T-helper 1 cell (primary cell): ENCODE measurements at places on chromosomes 11 and 22.

- DNase-seq: no peak
Measured at GRCh38 chr22:39294571-39295468, 24.6 kb downstream of the RPL3 start.

GRCh38 chr11:119706887-119707286, 22.1 kb downstream of the NECTIN1 start:
- DNase-seq: no peak

DNA sequence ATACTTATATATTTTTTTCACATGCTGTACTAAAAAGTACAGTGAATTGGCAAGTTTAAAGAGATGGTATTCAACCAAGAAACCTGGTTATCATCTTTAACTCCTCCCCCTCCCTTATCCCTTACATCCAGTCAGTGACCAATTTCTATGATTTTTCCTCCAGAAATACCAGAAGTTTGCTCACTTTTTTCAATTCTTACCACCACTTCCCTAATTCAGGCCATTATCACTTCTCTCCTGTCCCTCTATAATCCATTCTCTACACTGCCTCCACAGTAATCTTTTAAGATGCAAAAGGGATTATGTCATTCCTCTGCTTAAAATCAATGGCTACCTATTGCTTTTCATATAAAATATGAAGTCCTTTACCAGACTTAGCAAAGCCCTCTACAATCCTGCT, 62.8 kb downstream of the CEP57 start:
- DNase-seq: no peak

- no peak for DNase-seq
Measured at GRCh38 chr11:121445071-121445768, 6.9 kb upstream of the SORL1 start.

DNA sequence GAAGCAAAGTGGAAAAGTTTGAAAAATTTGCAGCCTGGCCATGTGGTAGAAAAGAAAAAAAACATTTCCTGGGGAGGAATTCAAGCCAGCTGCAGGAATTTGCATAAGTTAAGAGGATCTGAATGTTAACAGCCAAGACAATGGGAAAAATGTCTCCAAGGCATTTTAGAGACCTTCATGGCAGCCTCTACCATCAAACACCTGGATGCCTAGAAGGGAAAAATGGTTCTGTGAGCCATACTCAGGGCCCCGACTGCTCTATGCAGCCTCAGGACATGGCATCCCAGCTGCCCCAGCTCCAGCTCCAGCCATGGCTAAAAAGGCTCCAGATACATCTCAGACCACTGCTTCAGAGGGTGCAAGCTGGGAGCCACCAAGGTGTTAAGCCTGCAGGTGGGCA, 149.1 kb upstream of the SOX6 start:
- DNase-seq: no peak

DNA sequence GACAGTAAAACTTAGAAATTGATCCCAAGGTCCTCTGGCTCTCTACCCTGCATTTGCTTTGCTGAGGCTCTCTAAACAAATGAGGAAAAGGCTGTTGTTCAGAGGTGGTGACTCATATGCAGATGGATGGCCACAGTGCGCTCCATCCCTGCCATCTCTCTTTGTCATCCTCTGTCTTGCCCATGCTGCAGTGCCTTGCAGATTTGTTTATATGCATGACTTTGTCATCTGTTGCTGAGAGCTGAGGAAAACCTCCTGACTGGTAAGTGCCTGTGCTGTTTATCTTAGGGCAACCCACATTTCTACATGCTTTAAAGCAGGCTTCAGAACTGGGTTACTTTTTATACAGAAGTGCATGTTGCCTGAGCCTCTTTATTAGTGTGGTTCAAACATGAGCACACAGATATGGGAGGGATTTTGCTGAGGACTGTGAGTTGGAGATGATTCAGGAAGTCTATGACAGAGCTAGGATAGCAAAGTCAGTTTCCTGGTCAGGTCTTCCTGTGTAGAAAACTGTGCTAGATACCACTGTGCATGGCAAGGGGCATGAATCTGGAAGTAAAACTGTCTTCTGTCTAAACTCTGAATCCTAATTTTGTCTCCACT, 57.4 kb downstream of the JAM3 start:
- no peak for DNase-seq

GRCh38 chr11:93017821-93018690, 48.6 kb downstream of the MTNR1B start:
- DNase-seq: no peak

DNA sequence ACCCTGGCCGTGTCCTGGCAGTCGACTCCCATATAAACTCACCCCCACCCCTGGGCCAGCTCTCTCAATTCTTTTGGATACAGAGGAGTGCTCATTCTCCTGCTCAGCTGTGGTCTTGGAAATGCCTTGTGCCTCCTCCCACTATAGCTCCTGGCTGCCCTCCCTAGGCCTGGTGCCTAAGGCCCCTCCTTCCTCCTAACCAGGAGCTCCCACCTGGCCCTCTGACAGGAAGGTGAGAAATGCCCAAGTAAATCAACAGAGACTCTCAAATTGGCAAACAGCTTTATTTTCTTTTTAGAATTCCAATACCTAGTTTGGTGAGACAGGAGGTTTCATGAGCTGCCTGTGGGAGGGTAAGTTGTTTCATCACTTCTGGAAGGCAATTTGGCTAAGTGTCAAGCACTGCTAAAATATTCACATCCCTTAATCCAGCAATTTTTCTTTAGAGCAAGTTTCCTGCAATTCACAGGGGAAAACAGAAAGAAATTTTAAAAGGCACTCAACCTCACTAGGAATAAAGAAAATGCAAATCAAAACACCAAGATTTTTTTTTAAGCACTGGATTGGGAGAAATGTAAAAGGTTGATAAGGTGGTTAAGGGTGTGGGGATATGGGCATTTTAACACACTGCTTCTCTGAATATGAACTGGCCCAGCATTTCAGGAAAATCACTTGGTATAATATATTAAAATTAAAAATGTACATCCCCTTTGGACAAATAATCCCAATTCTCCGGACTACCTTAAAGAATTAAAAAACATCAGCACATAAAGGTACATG, 209.7 kb upstream of the ARHGAP20 start:
- DNase-seq: no peak

DNA sequence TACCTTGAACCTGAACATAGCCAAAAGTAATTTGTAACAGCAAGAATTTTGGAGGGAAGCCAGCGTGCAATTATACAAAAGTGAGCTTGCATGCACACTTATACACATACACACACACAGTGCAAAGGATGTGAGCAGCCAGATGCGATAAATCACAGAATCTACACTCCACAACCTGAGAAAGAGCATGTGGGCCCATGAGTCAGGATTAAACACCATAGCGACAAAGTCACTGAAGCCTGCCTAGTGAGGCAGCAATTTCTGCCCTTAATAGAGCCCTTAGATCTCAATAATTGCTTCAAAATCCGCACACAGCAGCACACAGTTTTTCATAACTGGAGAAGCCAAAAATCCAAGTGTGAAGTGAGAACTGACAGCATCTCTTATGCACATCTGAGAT, 42.6 kb upstream of the TEAD1 start:
- DNase-seq: no peak

DNA sequence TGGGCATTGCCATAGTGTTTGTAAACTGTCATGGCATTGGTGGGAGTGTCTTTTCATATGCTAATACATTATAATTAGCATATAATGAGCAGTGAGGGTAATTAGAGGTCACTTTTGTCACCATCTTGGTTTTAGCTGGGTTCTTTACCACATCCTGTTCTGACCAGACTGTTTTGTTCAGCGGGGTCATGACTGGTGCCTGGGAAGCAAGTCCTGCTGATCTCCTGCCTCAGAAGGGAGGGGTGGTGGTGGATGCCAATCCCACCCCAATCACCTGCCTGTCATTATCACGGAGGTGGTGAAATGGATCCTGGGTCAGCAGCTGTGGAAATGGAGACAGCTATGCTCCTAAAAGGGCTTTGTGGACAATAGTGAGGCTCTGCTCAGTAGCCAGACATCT, 31.2 kb downstream of the IL18 start:
- DNase-seq: no peak

- no peak for DNase-seq
Measured at GRCh38 chr11:126660321-126660720, 304.8 kb downstream of the ST3GAL4 start.
